Activated naive CD4-positive, alpha-beta T cell treated with anti-CD3 and anti-CD28 coated beads, Interleukin-2, amount 10 ng/mL, durations not matched to agents 7 days and 5 days (primary cell): ENCODE measurements at places on chromosomes 12 and 14.

DNA sequence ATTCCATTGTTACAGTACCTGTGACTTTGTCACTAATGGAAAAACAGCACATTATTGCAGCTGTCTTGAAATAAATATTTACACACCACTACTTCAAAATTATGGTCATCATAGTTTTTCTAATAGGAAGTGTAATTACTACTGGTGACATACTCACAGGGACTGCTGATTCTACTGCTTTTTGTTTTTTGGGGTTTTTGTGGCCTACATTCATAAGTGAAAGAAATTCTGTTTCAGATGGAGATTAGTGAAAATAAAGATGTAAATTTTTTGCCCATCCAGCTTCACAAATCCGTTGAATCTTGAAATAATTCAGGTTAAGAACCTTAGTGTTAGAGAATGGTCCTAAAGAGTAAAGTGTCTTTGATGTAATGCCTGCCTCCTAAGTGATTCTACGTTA is 17.5 kb downstream of the KNTC1 start:
- no peak for DNase-seq

GRCh38 chr12:62138527-62138926 is 121.7 kb upstream of the USP15 start:
- DNase-seq: no peak

DNA sequence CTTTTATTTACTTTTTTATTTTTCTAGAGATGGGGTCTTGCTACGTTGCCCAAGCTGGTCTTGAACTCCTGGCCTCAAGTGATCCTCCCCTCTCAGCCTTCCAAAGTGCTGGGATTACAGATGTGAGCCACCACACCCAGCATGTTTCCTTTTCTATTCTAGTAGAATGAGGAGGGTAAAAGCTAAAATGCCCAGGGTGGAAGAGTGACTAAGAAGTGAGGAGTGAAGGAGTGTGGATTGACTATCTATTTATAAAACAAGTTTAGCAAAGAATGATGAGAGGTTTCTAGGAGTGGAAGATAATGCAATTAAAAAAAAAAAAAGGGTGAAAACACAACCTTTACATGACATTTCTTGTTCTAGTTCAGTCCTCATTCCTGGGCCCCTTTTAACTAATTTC is 29.8 kb upstream of the PKP2 start:
- DNase-seq: no peak

DNA sequence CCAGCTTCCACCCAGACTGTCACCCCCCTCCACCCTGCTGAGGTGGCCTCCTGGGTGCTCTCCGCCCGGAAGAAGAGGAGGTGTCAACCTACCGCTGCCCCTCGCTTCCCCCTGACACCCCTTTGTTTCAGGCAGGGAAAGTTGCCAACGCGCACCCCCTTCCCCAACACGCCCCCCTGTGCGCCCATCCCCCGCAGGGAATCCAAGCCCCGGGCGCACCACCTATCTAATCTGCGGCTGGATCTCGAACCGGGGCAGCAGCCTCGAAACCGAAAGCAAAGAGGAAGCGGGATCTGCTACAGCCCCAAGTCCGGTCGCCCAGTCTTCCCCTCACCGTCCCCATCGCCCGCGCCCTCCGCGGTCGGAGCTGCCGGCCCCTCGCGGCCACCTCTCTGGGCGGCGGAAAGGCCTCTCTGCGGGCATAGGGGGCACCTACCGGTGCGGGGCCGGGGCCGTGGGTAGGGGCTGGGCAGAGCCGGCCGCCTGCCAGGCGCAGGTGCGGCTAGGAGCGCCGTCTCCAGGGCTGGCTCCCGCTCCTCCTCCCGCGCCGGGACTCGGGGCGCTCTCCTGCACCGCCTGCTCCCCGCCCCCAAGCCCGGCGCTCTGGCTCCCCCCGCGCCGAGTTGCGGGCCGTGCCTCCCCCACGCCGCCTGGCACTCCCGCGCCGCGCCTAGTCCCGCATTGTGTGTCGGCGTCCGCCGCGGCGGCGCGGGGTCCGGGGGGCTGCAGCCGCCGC is 18.3 kb upstream of the PLEKHH1 start:
- DNase-seq: peak; percentile 72

DNA sequence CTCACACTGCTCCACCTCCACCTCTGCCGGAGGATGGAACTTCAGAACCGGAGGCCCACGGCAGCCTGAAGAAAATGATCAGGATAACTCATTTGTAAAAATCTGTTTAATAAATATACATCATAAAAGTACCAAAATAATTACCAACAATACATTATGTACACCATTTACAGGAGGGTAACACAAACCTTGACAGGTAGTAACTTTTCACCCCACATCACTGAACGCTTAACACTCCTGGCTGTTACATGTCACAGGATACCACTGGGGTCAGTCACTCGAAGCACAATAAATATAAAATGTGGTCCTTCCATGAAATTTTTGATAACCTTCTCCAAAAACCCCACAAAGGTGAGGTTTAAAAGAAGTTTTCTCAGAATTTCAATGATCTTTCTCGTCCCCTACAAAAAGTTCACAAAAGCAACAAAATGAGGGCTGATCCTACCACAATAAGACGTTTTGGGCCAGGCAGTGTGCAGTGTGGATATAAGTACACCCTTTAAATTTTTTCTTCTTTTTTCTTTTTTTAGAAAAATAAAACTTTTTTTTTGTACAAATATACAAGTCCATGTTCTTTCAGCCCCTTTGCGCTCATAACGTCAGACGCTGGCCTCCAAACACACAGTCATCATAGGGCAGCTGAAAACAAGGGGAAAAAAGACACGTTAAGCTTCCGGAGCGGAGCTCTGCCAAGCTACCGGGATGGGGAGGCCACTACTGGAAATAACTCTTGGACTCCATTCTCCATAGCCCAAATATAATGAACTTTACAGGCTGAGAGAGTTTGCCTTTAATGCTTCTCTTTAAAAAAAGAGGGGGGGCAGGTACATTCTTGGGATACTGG is 2.9 kb downstream of the NFKBIA start:
- no peak for DNase-seq

DNA sequence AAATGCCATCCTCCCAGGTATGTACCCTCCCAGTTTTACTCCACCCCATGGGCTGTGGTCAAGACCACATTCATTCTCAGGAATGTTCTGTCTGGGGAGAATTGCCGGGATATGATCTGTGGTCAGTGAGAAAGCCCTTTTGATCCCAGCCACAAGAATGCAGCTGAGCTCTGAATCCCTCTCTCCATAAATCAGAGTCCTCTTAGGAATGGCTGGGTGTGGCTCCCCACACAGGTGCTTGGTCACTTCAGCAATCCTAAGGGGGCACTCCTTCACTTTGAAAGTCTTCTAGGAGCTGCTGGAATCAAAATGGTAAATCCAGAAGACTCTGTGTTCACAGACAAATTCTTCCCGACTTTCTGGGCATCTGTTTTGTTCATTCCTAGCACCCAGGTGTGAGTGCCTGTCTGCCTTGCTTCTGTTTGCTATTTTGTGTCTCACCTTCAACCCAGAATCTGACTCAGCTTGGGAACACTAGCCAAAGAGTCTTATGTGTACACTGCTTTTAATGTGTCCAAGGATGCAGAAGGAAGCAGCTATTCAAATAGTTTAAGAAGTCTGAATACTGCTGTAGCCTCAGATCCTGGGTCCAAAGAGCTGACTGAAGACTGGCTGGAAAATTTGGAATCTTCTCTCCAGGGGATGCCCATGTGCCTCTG is 144.6 kb upstream of the CDKN3 start:
- no peak for DNase-seq

GRCh38 chr12:131732996-131733615 is 22.2 kb downstream of the SFSWAP start:
- DNase-seq: no peak

GRCh38 chr14:85701116-85701515 is 171.2 kb downstream of the FLRT2 start:
- DNase-seq: no peak

GRCh38 chr12:75192196-75192595 is 17.4 kb downstream of the KCNC2 start:
- DNase-seq: no peak

DNA sequence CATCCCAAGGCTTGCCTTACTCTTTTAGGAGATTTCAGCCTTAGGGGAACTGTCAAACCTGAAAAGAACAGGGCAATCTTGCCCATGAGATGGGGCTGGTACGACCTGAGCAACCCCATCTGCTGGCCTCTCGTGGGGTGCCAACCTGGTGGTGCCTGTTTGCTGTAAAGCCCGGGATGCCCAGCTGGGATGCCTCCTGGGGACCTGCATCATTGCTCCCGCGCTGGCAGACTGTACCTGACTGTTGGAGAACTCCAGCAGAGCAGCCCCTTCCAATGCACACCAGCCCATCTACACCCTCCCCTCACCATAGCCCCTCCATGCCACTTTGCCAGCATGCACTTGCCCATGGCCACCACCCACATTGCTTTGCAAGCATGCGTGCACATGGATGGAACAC is 335.7 kb downstream of the RPS29 start:
- no peak for DNase-seq

- DNase-seq: no peak
Observed at GRCh38 chr14:80764496-80764895, 177.0 kb downstream of the CEP128 start.

DNA sequence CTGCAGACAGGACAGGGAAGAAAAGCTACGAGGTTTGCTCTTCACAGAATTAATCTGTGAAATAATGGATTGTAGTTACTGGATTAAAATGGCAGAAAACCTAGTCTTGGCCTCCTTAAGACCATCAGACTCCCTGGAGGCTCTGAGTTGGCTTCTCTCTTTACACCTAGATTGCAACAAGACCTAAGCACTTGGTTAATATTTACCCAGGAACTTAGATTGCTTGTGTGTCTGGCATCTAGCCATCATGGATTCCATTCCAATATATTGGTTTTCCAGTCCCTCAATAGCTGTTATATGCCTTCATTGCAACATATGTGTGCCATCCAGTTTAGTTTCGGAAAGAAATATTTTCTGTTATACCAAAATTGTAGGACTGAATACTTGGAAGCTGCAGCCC is 1.9 kb upstream of the GTF2A1 start:
- no peak for DNase-seq

- DNase-seq: no peak
Observed at GRCh38 chr12:93390549-93391297, 13.0 kb downstream of the NUDT4 start.

GRCh38 chr12:10243818-10244520 is 31.3 kb downstream of the GABARAPL1 start:
- DNase-seq: no peak

- no peak for DNase-seq
Observed at GRCh38 chr14:76428611-76429010, 52.7 kb downstream of the ESRRB start.

DNA sequence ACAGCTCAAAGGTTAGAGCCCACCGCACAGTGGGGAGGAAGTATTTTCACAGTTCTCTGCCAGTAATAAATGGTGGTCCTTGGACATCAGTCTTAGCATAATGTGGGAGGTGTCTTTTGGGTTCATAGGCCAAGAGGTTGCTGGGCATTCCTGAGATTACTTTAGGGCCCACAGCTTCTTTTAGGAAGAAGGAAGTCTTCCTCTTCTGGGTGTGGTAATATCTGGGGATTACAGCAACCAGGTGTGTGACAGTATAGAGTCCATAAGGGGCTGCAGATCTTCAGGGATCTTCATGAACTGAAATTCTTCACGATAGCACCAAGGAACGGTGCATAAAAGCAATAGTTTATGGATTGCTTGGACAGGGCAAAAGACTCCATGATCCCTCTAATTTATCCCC is 56.2 kb upstream of the PTGR2 start:
- DNase-seq: no peak

DNA sequence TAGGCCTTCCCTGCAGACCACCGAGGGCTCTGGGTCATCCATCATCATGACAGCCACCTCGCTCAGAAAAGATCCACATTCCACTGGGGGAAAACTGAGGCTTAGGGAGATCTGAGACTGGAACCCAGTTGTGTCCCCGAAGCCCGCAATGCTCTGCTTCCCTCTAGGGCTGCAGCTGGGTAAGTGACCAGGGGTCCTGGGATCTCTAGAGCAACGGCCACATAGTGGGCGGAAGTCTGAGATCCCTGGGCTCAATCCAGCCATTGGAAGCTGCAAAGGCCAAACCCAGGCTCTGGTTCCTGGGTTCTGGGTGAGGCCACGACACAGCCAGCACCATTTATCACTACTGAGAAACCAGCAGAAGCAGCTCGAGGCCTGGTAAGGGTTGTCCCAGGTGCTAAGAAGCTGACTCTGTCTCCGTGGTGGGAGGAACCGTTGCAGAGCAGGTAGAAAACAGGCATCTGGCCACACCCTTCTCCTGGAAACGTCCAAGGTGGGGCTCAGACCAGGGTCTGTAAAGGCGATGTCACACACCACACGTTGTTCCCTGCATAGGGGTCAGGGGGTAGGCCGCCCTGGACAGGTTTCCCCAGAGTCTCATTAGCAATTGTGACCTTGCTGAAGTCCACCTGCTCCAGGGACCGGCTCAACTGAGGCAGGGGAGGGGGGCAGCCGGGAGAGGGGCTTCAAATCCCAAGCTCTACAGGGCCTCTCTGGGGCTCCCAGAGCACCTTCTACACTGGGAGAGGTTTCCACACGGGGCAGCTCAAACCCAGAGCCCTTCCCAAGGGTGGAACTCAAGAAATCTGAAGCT is 38.6 kb downstream of the BCL11B start:
- DNase-seq: peak; percentile 46

DNA sequence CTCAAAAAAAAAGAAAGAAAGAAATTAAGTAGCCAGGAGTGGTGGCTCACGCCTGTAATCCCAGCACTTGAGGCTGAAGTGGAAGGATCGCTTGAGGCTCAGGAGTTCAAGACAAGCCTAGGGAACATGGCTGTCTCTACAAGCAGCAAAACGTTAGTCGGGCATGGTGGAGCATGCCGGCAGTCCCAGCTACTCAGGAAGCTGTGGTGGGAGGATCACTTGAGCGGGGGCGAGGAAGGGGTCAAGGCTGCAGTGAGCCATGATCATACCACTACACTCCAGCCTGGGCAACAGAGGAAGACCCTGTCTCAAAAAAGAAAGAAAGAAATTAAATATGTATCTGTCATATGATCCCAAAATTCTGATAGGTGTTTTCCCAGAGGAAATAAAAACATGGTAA is 5.3 kb downstream of the RAD52 start:
- no peak for DNase-seq

GRCh38 chr14:31568671-31569070 is 7.5 kb downstream of the NUBPL start:
- DNase-seq: no peak

GRCh38 chr14:68191567-68192321 is 372.2 kb downstream of the RAD51B start:
- no peak for DNase-seq

DNA sequence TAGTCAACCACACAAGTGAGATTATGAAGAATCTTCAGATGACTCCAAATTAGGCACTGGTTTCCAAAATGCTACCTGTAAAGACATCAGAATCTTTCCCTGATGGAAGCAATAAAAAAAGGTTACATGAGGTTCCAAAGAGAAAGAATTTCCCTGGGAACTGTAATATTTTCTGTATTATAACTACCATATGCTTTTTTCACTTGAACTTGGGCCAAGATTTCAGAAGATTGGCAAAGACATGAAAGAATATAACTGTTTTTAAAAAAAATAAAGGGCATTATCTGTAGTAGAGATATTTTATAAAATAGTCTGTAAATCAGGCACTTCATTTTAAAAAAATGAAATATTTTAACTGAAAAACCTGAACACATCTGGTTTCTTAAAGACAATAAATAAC is 12.9 kb downstream of the HECTD1 start:
- no peak for DNase-seq

- DNase-seq: no peak
Observed at GRCh38 chr14:61308198-61308597, 13.2 kb upstream of the PRKCH start.
